GM20000 (cell line): ENCODE measurements at places on chromosomes 3 and 15.
A peak's percentile ranks its signal among the peaks of the same experiment; 100 is the strongest.

- DNase-seq, result no peak
These were observed 56.0 kb downstream of the LRTM1 start for GRCh38 chr3:54871867-54872266.

- DNase-seq, result peak; percentile 84
These were observed 1.1 kb downstream of the HEG1 start for GRCh38 chr3:125054449-125055329.

- DNase-seq, result no peak
These were observed 25.4 kb downstream of the MAPKAPK3 start for GRCh38 chr3:50642382-50642781.

- peak; percentile 99 for DNase-seq
These were observed at the start of gene RPS17 for GRCh38 chr15:82540055-82540983. TSS of gene RPS17 (minus strand) at chr15:82540457. CDS start at chr15:82540428, 29 bp downstream.

DNA sequence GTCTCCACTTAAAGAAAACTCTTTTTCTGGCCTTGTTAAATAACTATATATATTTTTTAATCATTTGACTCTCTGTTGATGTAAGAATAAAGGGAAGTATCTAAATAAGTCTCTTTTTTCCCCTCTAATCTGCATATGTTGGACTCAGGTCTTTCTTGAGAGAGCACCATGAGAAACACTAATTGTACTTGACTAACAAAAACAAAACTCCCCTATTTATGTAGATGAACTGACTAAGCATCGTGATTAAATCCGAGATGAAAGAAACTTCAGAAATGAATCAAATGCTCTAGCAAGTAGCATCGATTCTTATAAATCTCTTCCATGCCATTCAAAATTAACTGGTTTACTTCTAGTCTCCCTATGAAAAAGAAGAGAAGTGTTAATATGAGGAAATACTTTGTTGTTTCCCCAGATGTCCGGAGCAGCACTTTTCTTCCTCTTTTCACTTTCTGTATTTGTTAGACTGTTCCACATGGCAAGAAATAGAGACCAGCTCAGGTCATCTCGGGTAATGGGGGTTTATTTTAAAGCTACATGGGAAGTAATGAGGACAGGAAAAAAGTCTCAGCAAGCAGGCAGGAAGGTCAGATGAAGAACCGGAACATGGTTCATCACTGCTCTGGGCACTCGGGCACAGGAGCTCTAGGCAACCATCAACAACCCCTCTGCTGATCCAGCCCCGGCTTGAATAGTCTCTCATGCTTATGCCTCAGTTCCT, 288.3 kb downstream of the CNTN6 start:
- peak; percentile 29 for DNase-seq

- no peak for DNase-seq
These were observed 30.6 kb downstream of the POLG start for GRCh38 chr15:89303986-89304385.

GRCh38 chr3:133092681-133093080, 54.5 kb downstream of the TMEM108 start:
- DNase-seq, result no peak

DNA sequence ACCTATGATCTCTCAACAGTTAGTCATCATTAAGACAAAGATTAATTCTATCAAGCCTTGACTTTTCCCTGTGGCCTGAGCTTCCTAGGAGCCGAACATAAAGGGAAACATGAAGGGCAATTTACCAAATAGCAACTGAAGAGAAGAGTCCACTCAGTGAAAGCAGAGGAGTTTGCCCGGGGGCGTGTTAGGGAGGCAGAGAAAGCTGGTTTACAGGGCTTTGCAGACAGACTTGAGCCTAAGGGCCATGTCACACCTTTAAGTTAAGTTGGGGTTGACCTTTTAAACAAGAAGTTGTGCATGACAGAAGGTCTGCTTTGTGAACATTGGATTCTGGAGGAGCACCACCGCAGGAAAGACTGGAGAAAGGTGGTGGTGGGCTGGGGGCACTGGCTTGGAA, 701.8 kb upstream of the CFAP20DC start:
- no peak for DNase-seq

- DNase-seq, result no peak
These were observed 175.1 kb upstream of the KBTBD8 start for GRCh38 chr3:66823009-66823397.

GRCh38 chr3:67647390-67647878, 7.0 kb downstream of the SUCLG2 start:
- DNase-seq, result no peak

DNA sequence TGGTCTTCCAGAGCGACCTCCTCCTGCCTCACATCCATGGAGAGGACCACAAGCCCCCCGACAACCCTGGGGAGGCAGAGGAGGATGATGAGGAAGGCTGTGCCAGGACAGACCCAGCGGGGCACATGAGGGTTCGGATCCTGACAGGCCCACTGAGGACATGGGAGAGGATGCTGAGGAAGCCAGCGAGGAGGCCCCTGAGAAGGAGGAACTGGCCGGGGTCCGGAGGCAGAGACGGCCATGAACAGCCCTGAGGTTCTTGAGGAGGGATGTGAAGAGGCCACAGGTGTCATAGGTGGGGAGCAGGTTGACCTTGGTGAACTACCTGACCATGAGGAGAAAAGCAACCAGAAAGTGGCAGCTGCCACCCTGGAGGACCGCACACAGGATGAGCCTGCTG, 54.9 kb upstream of the WNT7A start:
- DNase-seq, result no peak

DNA sequence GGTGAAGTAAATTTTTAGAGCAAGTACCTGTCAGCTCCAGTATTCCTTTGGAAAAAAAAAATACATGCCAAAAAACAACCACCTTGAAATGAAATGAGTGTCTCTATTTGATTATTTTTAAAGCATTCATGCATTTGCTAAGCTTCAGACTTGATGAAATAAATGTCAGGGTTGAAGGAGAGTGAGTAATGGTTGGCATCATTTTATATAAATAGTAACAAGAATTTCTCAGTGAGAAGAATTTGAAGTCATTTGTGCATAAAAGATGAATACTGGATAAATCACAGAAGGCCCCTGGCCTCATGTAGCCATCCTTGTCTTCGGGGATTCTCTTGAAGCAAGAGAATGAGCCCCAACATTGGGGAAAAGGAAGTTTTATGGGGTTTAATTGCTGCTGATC, 318.4 kb downstream of the LPP start:
- DNase-seq, result no peak

DNA sequence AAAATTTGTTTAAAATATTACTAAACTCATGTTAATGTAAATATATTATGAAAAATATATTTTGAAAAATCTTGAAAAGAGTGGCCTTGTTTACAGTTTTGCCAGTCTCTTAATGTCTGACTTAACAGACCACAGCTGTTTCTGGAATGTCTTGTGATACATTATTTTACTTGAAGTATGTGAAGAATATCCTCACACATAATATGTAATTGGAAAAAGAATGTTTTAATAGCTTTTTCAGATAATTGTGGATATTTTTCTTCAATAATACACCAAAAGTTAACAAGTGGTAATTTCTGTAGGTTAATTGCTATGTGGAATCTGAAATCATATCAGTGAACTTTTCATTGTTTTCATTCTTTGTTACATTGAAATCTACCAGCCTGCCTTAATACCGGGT, 101.3 kb downstream of the UBE2E2 start:
- DNase-seq, result no peak

- no peak for DNase-seq
These were observed 516.1 kb upstream of the GOLIM4 start for GRCh38 chr3:168611826-168612225.

DNA sequence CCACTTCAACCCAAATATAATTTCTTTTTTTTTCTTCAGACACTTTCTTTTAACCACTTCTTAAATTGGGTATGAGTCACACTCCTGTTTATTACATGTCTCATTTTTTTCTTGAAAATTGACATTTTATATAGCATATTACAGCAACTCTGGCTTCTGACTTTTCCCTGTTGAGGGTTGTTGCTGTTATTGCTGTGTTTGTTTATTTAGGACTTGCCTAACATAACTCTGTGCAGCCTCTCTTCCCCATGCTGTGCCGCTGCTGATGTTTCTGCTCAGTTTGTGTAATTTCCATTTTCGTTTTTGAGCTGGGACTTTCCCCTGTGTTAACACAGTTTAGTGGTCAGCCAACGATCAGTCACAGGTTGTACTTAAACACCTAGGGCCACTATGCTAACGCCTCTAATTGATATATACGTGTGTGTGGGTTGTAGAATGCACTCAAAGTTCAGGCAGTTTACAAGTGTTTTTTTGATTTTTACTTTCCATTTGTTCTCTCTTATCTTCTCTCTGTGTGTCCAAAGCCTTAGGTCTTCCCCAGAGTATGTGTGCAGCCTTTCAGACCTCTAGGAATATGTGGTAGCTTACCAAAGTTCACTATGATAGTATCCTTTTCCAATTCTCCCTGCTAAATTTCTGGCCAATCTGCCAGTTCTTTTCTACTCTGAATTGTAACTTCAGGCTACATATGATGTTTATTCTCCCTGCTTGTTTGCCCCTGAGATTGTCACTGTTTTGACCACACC, 337.2 kb downstream of the ZBTB20 start:
- DNase-seq, result peak; percentile 77

GRCh38 chr15:74221399-74222239, 14.5 kb upstream of the CCDC33 start:
- no peak for DNase-seq
